ENCODE measurements at places on chromosomes 2 and 18.

GRCh38 chr2:72414137-72414760 is 266.6 kb upstream of the CYP26B1 start:
- DNase-seq: no peak

DNA sequence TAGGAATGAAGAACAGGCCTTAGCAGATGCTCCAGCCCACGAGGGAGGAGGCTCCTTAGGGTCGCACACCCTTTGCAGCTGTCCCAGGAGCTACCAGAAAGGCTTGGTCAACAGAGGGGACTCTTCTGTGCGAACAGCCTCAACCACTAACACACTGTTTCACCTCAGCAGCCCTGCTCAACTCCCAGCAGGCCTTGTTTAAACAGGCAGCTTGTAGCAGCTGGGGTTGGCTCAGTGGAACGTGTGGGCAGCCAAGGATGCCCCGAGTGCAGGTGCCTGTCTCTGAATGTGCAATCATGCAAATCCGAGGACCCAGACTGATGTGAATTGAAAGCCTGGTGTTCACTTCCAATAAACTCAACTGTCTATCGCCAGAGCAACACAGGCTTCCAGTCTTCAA is 88.7 kb upstream of the CXCR4 start:
- DNase-seq: no peak

DNA sequence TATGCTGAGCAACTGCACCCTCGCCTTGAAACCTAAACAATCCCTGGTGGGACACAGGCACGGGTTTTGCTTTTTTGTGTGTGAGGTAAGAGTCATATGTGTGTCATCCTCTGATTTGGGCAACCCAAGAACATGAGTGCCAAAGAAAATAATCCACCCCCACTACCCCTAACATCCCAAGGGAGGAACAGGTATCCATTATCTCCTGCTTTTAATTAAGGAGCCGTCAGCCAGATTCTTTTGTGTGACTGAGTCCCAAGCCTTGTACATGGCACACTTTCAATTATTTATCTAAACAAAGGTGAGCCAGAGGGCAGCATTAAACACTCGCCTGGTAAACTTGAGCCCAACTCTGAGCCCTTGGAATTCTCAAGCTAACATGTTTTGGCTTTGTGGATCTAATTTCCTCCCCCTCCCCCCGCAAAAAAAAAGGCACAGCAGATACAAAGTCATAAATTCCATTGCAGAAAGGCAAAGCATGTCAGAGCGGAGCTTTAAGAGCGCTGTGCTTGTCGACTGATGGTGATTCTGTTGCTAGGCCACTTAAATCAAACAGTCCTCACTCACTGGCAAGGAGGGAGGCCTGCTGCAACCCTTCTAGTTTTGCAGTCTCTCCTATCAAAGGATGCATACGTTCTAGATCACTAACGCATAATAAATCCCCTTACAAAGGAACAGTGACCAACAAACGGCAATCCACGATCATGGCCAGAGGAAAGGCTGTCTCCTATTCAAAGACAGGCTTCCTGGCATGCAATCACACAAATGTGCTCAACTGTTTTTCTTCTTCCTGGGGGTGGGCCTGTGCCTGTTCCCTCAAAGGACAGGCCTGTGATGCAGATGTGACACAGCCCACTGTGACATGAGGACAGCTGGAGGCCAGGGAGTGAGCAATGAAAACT is 143.5 kb upstream of the LMAN1 start:
- no peak for DNase-seq

DNA sequence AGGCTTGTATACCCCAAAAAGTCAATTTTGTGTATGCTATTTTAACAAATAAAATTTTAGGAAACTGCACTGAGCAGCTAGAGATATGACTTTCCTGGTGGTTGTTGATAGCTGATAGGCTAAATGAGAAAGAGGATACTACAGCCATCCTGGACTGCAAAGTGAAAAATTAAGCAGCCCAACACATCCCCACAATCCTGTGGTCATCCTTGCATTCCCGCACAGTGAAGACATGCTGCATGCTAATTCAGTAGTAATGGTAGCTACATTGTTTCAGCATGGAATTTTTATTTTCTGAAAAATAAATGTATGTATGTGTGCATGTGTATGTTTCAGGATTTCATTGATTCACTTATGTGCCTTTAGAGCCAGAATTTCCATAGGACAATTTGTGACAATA is 124.2 kb upstream of the CCDC68 start:
- DNase-seq: no peak

GRCh38 chr2:180033993-180034894 is 27.1 kb upstream of the CWC22 start:
- DNase-seq: no peak

DNA sequence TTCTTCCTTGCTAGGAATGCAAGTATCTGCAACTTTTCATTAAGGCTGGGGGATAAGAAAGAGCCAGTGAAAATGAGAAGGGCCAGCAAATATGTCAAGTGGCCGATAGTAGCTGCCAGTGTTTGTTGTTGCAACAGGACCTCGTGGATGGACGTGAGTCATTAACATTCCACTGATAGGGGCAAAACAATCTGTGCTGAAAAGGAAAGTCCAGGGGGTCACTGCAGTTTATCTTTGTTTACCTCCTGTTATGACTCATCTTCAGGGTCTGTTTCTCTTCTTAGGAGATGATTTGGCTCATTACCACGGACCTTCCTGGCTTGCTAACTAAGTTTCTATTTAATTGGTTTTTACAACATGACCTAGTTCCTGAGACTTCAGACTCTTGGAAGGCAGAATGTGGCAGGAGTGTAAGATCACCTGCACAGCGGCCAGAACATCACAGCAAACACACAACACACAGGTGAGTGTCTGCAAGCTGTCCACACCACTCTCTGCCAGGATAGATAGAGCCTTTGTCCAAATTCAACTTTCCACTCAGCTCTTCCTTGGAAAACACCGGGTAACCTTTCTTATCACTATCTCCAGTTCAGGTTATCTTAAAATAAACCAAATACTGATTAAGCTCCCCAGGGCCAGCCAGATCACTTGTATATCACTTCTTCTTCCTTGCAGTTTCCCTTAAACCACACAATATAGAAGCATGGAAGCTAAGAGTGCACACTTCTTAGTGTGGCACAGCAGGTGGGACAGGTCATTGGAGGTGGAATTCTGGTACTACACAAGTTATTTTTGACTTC is 157.5 kb upstream of the LMAN1 start:
- DNase-seq: no peak

DNA sequence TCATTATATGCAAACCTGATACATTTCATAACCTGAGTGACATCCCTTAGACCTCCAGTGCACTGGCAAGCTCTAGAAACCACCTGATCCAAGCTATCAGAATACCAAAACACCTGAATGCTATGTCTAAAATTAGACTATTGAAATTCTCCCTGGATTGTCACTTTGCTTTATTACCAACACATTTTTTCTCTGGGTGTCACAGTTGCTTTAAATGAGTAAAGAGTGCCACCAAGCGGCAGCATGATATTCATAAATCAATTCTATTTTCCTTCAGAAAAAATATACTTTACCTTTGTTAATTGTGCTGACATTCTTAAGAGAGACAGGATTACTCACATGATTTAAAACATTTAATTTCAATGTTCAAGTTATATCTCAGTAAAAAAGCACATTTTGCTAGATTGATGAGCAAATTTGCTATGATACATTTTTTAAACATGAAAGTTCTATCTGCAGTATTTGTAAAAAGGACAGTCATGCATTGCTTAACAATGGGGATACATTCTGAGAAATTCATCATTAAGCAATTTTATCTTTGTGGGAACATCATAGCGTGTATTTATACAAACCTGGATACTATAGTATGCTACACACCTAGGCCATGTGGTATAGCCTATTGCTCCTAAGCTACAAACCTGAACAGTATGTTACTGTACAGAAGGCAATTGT is 338.4 kb upstream of the SLC39A10 start:
- DNase-seq: peak; percentile 2

DNA sequence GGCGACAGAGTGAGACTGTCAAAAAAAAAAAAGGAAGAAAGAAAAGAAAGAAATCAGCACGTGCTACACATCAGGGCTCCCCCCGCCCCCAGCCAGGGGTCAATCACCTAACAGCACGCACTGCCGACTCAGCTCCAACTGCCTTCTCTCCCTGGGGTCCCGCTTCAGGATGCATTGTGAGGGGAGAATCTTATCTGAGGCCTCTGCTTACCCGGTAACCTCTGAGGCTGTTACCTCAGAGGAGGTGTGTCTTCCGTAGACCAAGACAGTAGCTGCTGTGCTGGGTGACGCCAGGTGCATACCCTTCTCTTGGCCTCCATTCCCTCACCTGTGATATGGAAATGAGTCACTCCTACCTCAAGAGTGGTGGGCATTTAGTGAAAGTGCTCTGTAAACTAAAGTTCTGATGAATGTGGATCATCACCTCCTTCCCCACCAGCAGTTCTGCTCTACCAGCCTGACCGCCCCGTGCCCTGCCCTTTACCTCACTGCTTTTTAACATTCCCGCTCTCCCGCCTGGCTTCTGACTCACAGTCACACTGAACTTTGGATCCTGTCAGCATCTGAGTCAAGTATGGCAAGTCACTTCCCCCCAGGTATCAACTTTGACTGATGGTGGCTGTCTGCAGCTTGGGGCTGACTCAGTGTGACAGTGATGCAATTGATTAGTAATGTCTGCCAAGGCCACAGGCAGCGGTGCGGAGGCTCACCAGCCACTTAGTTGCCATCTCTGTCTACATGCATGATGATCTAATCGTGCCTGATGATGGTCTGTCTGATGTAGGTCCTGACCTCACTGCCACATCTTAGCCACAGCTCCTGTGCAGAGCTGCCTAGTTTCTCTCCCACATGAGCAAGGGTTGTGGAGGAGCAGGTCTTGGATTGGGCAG is 20.1 kb downstream of the ARID5A start:
- DNase-seq: no peak

DNA sequence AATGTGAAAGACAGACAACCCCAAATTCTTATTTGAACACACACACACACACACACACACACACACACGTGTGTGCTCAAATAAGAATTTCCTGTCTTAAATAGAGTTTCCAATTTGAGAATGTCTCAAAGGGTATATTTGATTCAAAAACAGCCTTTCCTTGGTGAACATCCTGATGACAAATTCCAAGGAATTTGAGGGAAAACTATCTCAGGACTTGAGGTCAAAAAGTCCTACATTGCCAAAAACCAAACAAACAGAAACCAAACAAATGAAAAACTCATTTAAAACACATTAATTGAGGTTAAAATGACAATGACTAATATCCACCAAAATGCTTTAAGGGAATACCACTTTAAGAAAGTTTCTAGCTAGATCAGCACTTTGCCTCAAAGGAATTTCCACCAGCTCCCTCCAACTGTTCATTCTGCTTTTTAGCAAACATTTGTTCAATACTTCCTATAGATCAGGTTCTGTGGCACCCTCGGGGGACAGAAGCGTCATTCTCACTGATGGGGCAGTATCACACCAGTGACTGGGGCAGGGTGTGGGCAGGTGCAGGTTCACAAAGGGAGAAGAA is 232.1 kb upstream of the TRIB2 start:
- no peak for DNase-seq
